ENCODE measurements at places on chromosomes 4 and X.

- no peak for DNase-seq
Measured at GRCh38 chr4:14620567-14621141, 381.6 kb upstream of the CPEB2 start.

- no peak for DNase-seq
Measured at GRCh38 chr4:149347139-149347538, 468.5 kb downstream of the IQCM start.

DNA sequence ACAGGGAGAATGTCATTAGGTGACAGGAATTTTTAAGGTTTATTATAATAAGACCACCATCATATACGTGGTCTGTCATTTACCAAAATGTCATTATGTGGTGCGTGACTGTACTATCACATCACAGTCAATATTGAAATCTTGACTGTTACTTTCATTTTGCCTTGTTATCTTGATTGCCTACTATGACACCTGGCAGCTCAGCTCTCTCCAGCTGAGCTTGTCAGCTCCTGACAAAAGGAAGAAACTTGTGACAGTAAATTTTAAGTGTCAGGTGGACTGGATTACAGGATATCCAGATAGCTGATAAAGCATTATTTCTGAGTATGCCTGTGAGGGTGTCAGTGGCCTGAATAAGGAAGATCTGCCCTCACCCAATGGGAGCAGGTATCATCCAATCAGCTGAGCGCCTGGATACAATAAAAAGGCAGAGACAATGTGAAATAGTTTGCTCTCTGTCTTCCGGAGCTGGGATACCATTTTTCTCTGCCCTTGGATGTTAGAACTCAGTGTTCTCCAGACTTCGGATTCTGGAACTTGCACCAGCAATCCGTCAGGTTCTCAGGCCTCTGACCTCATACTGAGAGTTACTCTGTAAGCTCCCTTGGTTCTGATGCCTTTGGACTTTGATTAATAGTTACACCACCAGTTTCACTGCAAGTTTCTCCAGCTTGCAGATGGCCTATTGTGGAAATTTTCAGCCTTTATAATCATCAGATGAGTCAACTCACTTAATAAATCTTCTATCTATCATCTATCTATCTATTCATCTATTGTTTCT lies 1454.7 kb upstream of the IGFBP7 start:
- DNase-seq = no peak

DNA sequence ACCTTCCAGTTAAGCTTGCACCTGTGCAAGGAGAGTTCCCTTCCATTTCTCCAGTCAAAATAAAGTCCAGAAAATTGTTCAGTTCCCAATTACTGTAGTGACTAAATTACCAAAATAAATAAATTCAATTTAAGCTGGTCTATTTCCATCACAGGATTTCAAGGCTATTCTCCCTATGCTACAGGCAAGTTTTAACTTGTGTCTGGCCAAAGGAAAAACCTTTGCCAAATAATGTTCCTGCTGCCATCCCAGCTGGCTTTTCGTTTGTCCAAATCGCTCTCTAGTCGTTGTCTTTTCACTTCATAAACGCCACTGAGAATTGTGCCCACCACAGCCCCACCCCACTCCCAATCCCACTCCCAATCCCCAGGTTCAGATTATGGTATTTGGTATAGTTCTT lies 2.4 kb downstream of the KCTD8 start:
- no peak for DNase-seq

DNA sequence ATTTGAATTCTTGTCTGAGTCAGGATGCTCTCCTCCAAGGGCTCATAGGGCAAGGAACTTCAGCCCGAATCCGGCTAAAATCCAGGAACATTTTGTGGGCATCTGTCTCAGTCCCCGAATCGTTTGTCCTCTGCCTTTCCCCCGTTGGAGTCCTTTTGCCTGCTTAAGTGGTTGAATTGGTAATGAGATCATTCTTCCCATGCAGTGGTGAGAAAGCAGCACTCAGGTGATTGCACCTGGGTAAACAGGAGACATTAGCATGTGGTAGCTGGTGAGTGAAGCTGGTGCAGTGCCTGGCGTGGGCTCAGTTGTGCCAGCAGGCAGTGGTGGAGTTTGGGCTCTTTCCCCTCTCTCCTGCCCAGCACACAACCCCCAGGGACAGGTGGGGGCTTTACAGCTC lies 61.9 kb upstream of the MTM1 start:
- no peak for DNase-seq

Data from CD4-positive, alpha-beta T cell treated with Interleukin-15 for 4 hours (primary cell).